Sigmoid colon (tissue), 7 donors: ENCODE measurements at places on chromosomes 16 and 17.

DNA sequence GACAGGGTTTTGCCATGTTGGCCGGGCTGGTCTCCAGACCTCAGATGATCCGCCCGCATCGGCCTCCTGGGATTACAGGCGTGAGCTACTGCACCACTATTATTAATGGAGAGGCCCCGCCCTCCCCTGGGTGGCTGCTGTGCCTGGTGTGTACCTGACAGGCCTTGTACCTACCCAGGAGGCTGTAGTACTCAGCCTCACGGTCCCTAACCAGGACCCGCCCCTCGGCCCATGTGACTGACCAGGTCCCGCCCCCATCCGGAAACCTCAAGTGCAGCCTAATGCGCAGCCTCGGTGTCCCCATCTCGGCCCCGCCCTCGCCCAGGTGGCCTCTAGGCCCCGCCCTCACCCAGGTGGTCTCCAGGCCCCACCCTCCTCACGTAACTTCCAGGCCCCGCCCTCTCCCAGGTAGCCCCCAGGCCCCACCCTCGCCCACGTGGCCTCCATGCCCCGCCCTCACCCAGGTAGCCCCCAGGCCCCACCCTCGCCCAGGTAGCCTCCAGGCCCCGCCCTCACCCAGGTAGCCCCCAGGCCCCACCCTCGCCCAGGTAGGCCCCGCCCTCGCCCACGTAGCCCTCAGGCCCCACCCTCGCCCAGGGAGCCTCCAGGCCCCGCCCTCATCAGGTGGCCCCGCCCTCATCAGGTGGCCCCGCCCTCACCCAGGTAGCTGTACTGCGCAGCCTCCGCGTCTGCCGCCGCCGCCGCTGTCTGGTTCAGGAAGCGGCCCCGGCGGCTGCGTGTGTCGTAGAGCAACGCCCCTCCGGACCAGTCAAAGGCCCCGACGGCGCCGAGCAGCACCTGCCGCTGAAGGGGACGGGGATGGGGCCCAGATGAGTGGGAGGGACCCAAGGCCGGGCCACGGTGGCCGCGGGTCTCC, 31.0 kb downstream of the HASPIN start:
- DNase-seq: no peak

- peak; percentile 83 for DNase-seq
Observed at GRCh38 chr16:10558746-10559641, 21.4 kb downstream of the EMP2 start.

DNA sequence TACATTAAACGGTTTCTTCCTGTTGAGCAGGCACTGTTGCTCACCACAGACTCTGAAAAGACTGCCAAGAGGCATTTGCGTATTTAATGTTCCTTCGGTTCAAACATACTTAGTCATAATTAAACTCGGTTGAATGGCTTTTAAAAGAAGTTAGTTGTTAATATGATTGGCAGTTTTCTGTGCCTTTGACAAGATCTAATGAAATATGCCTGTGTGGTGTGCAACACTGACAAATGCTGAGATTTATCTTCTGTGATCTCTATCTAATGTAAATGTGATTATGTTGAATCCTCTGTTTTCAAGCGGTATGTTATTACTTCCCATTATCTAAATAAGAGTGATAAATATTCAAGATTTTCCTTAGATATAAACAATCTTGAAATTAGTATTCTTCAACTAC, 1046.6 kb downstream of the CDH8 start:
- no peak for DNase-seq

DNA sequence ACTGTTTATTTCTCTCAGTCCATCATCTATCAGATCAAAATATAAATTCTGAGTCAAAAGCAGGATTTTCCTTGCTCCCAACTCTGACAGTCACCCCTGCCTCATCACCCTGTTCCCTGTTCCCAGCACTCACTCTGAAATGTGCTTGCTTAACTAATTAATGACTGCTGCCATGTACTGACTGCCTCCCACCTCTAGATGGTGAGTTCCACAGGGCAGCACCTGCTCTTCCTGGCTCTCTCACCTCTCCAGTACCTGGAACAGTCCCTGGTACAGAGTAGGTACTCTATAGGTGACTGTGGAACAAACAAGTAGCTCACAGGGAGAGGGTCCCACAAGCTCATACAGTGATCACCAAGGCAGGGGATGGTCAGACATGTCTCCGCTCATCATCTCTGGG, 114.3 kb upstream of the C16orf82 start:
- no peak for DNase-seq

- no peak for DNase-seq
Observed at GRCh38 chr17:76000016-76000754, 470 bp upstream of the CDK3 start.

DNA sequence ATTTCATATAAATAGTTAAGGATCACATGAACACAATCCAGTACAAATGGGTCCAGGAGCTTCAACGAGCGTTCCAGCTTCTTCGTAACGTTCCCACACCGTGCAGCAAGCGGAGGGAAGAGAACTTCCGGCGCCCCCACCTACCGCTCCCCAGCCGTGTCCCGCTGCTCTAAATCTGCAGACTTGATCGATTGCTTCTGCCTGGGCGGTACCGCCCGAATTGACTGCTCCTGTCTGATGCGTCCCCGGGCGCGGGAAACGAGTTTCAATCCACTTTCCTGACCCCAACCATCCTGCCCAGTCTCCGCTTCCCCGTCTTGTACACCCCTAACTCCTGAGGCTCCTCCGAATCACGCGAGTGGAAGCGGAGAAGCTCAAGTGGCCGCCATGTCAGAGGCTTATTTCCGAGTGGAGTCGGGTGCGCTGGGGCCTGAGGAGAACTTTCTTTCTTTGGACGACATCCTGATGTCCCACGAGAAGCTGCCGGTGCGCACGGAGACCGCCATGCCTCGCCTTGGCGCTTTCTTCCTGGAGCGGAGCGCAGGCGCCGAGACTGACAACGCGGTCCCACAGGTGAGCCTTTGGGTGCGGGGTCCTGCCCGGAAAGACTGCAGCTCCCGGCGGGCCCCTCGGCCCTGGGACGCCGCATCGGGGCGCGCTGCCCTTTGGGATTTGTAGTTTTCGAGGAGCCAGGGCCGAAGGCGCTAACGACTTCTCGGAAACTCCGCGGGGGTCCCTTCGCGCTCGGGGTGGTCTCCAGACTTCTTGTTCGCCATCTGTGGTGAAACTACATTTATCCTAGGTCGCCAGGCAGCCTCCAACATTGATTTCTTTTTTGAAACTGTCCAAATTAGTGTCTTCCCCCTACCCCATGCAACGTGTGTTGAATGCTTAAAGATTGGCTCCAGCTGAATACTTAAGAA, at the start of gene GINS3:
TSS of gene GINS3 (plus strand) at position 257 of the 923 bp plus-strand sequence. CDS start at position 388, 131 bp downstream.
- peak; percentile 92 for DNase-seq

GRCh38 chr17:57488856-57489255, 232.5 kb downstream of the MSI2 start:
- DNase-seq: no peak

- no peak for DNase-seq
Observed at GRCh38 chr16:86411897-86412296, 98.4 kb upstream of the FOXF1 start.

DNA sequence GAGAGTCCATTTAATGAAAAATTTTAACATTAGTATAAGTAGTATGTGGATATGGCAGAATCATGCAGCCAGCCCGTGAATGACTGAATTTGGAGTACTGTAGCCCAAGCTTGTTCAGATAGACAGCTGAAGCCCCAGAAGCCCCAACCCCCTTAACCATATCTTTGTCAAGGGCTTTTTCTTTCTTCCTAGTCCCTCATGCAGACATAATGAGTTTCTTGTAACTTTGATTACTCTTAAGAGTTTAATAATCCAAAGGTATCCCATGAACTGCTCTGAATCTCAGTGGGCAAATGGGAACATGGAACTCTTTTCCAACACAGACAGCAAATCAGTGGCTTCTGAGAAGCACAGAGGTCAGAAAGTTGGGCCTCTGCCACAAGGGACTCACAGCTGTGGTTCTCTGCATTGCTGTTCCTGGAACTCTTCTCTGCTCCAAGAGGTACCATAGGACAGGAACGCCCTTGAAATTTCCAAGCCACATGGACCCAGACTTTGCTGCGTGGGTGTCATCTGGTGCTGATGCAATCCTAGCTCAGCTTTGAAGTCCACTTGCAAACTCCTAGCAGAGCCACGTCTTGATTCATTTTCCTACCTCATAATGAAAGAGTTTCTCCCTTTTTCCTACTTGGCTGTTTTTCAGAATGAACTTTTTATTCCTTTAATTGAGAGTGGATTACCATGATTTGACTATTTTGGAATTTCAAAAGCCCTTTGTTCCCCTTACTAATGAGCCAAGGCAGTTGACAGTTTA, 18.1 kb downstream of the LYRM1 start:
- DNase-seq: peak; percentile 77

GRCh38 chr17:42311240-42312034, 23.1 kb downstream of the STAT5A start:
- peak; percentile 99 for DNase-seq

GRCh38 chr17:51064061-51064735, 56.5 kb downstream of the SPAG9 start:
- no peak for DNase-seq

DNA sequence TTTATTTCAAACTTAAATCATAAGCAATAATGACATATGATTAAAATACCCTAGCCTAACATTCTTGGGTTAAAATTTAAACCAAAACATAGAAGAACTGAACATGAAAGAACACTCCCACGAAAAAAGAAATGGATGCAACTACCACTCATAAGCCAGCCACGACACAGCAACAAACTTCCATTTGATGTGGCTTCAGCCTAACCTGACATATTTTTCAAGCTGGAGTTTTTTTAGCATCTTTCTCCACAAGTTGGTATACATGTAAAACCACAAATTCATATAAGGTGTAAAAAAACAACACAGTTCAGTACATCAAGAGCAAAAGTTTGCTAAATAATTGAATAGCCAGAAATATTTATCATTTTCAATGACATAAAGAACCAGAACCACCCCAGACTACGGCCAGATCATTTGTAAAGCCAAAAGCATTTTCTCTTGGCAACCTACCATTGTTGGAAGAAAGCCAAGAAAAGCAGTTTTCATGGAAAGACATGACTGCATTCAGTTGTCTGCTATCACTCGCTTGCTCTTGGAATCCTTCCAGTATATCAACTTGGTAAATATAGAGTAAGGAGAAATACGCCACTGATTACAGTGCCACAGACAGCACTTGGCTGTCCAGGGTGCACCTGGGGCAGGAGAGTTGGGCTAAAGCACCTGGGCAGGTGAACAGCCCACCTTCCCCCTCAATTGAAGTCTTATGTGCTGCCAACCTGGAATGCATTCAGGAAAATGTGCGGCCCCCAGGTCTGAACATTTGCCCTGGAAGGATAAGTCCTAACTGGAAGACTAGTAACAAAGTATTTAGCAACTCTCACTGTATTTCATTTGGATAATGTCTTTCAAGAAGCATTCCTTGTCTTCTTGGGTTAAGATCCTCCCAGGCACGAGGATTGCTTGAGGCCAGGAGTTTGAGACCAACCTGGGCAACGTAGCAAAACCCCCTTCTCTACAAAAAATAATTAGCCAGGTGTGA, 60.5 kb downstream of the CREBBP start:
- no peak for DNase-seq

- DNase-seq: no peak
Observed at GRCh38 chr17:62791767-62792446, 16.2 kb downstream of the MARCHF10 start.

- no peak for DNase-seq
Observed at GRCh38 chr16:53542283-53542682, 39.3 kb upstream of the AKTIP start.

DNA sequence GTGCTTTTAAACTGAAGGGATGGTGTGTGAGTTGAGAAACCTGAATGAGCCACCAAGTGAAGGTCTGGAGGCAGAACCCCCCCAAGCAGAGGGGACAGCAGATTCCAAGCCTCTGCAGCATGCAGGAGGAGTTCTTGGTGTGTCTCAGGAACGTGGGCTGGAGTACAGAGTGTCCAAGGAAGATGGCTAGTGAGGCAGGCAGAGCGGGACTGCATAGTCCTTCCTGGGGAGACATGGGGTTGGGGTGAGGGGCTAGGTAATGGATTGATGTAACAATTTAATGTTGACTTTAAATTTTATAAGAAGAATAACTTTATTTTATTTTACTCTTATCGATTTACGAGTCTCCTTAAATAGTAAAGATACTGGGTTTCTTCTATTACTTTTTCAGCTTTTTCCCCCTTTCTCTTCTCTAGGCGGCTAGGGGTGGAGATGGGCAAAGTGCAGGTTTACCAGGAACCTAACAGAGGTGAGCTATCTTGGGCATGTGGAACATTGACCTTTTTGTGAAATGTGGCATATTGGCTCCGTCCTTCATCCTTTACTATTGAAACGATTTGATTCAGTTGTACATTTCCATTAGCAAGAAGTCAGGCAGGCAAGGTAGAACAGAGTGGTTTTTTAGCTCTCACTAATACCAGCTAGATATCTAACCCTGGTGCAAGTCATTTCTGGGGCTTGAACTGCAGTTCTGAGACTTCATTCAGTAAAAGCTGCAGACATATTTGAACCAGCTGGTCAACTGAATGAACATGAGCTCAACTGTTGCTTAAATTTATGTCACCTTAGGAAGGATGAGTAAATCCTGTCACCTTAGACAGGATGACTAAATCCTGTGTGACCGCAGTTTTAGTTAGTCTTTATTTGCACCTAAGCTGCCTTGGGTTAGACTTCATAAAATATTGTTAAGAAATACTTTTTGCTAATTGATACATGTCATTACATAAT, 9.2 kb downstream of the PRPSAP2 start:
- DNase-seq: no peak

GRCh38 chr16:15415511-15415985, 18.8 kb upstream of the BMERB1 start:
- no peak for DNase-seq

DNA sequence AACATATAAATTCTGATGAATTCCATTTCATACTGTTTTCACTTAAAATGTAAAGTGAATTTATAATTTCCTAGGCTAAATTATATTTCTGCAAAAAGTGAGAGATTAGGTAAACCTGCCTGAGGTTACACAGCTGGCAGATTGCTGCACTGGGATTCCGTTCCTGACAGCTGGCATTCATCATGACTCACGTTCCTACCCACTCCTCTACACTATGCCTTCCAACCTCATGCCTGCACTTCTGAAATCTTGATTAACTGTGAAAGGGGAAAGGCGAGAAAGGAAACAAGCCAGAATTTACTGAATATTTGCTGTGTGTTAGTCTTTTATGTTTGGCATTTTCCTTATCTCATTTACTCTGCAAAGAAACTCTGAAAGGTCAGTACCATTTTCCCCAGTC, 73.3 kb upstream of the MON1B start:
- DNase-seq: no peak

DNA sequence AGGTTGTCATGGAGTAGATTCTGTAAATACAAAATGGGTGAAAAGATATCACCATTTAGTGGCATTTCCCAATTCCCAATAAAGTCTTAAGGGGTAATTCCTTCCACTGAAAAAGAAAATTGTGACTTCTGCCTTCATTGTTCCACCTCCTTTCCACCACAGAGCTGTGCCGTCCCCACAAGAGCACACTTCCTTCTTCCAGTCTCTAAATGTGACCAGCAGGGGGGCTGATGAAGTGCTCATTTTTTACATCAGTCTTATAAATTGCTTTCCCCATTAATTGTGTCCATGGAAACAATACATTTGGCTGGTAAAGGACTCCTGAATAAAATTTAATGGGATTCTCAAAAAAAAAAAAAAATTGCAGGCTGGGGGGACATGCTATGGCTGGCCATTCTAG, 260.8 kb upstream of the PSMD7 start:
- no peak for DNase-seq

GRCh38 chr17:80751070-80751945, 206.7 kb downstream of the RPTOR start:
- DNase-seq: peak; percentile 89
